Effector memory CD4-positive, alpha-beta T cell (primary cell): ENCODE measurements at places on chromosomes 1 and 21.

GRCh38 chr1:233655301-233655740, 41.4 kb downstream of the KCNK1 start:
- no peak for DNase-seq

- DNase-seq: no peak
Measured at GRCh38 chr21:27581168-27581567, 614.3 kb upstream of the ADAMTS5 start.

GRCh38 chr1:9905010-9905409, 5.1 kb downstream of the CTNNBIP1 start:
- DNase-seq: no peak

DNA sequence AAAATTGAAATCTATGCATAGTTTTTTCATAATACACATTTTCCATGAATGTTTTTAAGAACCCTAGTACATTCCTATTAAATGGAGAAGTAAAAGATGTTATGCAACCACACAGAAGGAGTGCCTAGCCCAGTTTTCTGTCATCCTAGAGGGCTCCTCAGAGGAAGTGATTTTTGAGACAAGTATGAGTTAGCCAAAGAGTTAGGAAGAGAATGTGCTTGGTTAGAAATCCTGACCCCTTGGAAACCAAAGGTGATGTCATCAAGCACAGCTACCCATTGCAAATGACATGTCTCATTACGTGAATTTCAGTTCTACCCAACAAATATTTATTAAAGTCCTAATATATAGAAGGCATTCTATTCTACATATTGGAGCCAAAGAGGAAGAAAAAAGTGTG, 88.9 kb upstream of the TNFSF4 start:
- DNase-seq: no peak

DNA sequence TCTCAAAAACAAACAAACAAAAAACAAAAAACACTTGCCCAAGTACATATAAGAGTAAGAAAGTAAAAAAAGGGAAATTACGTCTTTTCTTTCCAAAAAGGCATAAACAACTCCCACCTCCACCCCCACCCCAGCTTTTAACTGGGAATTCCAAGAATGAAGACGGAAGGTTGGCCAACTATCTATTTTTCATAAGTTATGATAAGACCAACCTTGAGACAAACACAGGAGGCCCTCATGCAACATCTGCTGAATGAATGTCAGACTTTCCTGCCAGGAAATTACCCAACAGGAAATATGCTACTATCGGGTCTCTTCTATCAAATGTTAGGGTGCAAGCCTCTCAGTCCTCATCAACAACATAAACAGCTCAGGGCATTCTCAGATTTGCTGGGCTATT, 1.9 kb downstream of the BSDC1 start:
- DNase-seq: no peak

GRCh38 chr1:208510192-208510952, 266.2 kb upstream of the PLXNA2 start:
- DNase-seq: no peak

DNA sequence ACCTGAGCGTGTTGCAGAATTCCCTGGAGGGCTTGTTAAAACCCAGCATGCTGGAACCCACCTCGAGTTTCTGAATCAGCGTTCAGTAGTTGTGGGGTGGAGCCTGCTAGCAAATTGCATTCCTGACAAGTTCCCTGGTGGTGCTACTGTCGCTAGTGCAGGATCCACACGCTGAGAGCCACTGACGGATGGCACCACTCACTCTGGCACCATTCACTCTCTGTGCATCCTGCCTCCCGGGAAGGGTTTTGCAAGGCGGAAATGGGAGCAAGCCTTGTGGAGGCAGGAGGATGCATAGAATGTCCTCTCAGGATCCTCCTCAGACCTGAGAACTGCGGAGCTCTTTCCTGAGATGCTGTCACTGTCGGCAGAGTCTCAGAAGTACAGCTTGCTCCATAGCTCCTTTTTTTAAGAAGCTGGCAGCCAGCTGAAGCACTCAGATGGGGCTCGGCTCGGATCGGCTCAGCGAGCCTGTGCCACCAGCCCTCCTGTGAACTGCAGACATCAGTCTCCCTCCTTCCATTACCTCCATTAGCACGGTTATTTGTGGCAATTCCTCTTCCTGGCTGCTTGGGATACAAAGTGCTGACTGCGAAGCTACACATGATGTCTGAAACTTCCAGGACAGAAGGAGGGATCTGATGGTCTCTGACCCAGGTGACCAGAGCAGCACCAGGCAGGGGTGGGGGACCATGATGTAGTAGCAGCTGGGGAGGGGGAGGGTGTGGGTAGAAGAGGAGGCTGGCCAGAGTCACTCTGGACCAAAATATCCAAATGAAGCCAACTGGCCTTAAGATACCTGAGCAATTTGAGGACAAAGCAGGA, 89.6 kb downstream of the C1orf94 start:
- DNase-seq: no peak

DNA sequence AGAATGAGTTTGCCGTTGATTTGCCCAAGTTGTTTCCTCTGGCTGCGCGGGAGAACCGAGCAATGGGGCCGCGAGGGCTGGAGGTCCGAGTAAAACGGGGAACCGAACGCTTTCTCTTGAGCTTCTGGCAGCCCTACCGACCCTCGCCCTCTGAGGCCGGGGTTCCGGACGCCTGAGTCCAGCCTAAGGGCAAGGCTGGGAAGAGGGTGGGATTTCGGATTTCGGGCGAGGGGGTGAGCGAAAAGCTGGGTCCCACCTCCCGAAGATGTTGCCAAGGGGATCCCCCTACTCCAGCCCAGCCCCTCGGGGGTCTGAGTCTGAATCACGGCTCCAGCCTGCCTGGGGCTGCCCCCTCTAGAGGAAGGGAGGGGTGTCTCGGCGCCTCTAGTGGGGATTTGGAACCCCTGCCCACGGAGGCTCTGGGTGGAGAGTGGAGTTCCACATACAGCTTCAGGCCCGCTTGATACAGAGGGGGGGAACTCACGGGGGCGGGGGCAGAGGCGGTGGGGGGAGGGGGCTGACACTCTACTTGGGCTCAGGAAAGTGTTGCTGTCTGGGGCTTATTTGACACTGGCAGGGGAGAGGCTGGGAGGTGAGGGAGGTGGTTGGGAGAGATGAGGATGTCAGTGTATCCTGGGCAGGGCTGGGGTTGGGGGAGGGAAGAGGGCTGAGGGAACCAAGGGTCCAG, 617 bp downstream of the KIRREL1 start:
- no peak for DNase-seq
